ENCODE measurements at places on chromosomes 16 and 17. TPM values are rescaled to one million over a fixed set of nuclear protein-coding genes. Genes with fewer than 3 reads are reported as not detected.
A peak's percentile ranks its signal among the peaks of the same experiment; 100 is the strongest.

- peak; percentile 44 for DNase-seq
Observed at GRCh38 chr16:49560004-49560830, 186.6 kb downstream of the C16orf78 start.

- DNase-seq: peak; percentile 83
Observed at GRCh38 chr17:60149691-60150582, at the start of gene CA4. CA4 (plus strand) TSS chr17:60149973; CDS start chr17:60150035, 62 bp downstream.

DNA sequence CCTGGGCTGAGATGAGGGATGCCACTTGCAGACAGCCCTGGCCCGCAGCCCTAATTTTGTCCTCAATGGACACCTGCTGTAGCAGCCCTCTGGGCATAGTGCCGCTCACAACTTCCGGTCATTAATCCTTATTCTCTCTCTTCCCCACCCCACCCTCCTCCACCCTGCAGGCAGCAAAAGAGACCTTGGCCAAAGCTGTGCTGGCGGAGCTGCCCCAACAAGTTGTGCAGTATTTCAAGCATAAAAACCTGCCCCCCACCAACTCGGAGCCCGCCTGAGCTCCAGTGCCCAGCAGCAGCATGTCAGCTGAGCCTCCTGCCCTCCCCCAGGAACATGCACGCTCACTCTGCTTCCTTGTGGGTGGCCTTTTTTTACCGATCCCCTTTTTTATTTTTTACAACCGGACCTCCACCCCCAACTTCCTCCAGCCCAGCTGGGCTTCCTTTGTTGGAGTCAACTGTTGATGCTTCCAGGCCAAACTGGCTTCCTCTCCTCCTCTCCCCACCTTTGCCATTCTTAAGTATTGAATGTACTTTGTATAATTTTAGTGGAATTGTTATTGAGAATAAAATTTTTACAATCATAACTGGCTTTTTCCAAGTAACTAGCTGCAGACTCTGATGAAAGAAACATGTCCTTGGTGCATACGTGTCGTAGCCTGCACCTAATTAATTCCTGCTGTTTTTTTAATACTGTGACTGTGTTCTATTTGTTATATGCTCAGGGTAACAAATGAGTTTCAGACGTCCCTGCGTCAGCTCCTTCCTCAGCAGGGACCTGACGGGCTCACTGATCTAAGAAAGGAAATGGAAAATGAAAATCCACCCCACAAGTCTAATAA lies 38.2 kb downstream of the PSME3IP1 start:
- peak; percentile 59 for DNase-seq

DNA sequence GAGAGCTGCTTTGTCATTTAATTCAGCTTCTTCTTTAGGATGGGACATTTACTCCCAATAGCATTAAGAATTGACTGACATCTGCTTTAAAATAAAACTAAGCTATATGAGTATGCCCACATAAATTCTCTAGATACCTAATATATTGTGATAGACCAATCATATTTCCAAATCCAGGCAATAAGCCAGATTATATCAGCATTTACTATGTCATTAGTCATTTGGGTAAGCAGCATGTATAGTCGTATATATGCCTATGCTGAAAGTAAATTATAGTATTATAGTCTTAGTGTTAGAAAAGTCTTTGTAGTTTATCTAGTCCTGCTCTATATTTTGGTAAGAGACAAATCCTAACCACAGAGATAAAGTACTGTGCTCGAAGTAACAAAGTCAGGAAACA lies 958.1 kb downstream of the KCNJ2 start:
- DNase-seq: no peak

GRCh38 chr17:35846055-35846809 lies 22.5 kb downstream of the HEATR9 start:
- no peak for DNase-seq

GRCh38 chr17:80825471-80826345 lies 165.9 kb upstream of the CHMP6 start:
- DNase-seq: no peak

- no peak for DNase-seq
Observed at GRCh38 chr17:22510504-22510903, 818.2 kb downstream of the KCNJ18 start.

GRCh38 chr17:80388175-80388574 lies 26.8 kb upstream of the ENDOV start:
- no peak for DNase-seq

DNA sequence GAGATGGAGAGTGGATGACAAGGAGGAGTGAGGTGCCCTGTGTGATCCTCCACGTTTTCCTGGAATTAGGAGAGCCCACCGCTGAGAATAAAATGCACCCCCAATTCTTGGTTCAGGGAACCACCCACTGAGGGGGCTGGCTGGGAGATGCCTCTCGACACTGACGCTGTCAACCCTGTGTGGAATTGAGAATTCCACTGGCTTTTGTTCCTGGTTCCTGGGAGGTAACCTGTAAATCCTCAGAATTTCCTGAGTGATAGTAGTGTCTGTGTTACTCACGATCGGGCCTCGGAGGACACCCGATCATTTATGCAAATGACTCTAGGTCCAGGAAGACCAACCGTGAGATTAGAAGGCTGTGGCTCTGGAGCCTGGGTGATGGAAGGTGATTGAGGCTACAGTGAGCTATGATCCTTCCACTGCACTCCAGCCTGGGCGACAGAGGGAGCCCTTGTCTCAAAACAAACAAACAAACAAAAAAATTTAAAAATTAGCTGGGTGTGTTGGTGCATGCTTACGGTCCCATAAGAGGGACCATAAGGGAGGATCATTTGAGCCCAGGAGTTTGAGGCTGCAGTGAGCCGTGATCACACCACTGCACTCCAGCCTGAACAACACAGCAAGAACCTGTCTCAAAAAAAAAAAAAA lies 11.7 kb upstream of the PRPSAP1 start:
- DNase-seq: no peak

DNA sequence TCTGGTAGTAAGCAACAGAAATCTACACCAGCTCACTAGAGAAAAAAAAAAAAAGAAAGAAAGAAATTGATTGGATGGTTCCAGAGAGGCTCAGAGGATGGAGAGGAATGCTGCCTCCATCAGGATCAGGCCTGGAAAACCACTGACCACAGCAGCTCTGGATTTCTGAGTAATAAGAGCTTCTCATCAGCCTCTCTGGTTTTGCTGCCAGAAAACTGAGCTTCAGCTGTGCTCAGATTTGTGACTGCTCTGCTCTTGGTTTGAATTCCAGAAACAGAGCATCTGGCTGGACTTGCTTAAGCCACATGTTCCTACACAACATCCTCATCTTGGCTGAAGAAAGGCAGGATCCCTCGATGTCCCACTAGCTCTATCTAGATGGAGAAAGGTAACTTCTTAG lies 25.9 kb downstream of the IRX6 start:
- DNase-seq: no peak

DNA sequence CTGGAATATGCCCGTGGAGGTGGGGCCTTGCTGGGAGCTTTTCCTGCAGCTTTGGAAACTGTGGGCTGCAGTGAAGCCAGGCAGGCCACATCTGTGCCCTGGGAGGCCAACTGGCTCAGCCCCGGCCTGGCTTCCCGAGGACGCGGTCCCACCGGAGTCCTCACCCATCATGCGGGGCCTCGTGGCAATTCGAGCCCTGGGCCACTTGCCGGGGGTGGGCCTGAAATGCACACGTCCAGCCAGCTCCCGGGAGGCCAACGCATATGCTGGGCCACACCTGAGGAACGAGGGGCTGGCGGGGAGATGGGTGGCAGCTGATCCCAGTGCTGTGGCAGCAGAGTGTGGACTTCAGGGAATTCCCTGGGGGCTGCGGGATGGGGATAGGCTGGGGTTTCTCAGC lies 172.4 kb upstream of the GSE1 start:
- no peak for DNase-seq

GRCh38 chr17:66087073-66087472 lies 104.9 kb downstream of the CEP112 start:
- DNase-seq: no peak

- no peak for DNase-seq
Observed at GRCh38 chr17:871751-872519, 89.8 kb downstream of the MRM3 start.

- no peak for DNase-seq
Observed at GRCh38 chr17:80265205-80266068, 4.8 kb downstream of the RNF213 start.

DNA sequence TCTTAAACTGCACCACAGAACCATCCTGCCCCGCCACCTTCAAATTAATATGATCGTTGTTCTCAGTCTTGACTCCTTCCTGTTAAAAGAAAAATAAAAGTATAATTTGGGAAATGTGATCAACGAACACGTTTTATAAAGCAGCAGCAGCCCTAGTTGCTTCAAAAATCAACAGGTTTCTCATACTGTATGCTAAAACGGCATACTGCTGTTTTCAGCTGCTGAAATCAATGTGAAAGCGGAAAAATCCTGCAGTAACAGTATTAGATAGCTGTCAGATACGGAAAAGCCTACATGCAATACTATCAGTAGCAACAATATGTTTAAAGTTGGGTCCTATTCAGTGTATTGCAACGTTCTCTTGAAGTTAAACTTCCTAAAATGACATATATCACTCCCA lies 1.6 kb downstream of the SUMO2 start:
- no peak for DNase-seq

GRCh38 chr16:630815-631405 lies at the start of gene WFIKKN1:
WFIKKN1 (plus strand) TSS chr16:630985; CDS start chr16:631254, 269 bp downstream.
- DNase-seq: no peak

DNA sequence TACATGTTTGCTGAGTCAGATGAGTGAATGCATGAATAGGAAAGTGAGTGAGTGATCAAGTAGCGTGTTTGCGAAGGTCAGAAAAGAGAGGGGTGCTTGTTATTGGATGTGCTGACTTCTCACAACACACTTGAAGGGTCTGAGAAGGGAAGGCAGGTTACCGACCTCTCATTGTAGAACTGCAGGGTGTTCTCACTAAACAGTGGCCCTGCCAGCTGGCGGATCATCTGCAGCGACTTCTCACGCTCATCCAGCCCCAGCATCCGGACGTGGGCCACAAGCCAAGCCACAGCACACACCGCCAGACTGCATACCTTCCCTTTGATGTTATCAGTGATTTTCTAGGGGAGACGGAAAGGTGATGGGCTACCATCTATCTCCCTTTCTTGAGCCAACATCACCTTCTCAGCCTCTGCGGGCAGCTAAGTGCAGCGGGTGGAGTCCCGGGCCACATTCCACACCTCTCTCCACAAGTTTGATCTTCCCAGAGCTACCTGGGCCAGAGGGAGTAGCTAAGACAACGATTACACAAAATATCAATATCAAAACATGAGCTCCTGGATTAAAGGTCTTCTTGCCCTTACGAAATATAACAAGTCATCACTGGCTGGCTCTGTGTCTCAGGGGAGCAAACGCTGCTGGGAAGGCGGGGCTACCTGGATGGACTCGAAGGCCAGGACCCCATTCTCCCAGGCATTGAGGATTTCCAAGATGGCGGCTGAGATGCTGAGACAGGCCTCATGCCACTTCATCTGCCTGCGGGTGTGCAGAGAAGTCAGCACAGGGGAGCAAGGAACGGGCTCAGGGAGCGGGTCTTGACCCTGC lies 11.0 kb downstream of the CSF3 start:
- DNase-seq: no peak

DNA sequence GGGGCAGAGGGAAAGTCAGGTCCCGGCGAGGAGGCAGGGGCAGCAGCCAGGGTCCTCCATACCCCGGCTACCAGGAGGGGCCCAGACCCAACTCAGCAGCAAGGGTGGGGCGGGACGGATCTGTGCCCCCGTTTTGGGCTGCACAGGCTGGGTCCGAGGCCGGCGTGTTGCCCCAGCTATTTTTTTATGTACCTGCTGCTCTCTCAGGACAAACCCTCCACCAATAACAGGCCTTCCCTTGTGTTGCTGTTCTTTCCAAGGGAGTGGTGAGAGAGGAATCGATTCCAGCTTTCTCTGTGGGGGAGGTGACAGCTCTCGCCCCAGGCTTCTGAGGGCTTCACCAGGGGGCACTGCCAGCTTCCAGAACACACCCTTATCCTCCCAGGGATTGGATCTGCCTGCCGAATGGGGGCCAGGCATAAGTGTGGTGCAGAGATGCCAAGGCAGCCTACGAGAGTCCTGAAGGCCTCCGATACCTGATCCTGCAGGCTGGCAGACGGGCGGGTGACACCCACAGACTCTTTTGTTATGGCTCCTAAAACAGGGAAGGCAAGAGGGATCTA lies 22.3 kb downstream of the RTN4RL1 start:
- DNase-seq: no peak

- DNase-seq: peak; percentile 48
Observed at GRCh38 chr17:44587339-44587738, 30.1 kb downstream of the FZD2 start.

The MVD gene
- 63.5 TPM for total RNA-seq

The CD19 gene
- 0.10 TPM for total RNA-seq

The PPP1R27 gene
- total RNA-seq: not detected

The ST6GALNAC2 gene
- 14.3 TPM for total RNA-seq

The FOXL1 gene
- 1.5 TPM for total RNA-seq

The PRSS8 gene
- not detected for total RNA-seq

The STX1B gene
- total RNA-seq: 5.4 TPM

The TMEM98 gene
- total RNA-seq: 0.07 TPM

The CAVIN1 gene
- 829 TPM for total RNA-seq

All from G401 (cell line).